GM23248 (cell line): ENCODE measurements at places on chromosomes 4 and X. TPM values are rescaled to one million over a fixed set of nuclear protein-coding genes. Genes with fewer than 3 reads are reported as not detected.

DNA sequence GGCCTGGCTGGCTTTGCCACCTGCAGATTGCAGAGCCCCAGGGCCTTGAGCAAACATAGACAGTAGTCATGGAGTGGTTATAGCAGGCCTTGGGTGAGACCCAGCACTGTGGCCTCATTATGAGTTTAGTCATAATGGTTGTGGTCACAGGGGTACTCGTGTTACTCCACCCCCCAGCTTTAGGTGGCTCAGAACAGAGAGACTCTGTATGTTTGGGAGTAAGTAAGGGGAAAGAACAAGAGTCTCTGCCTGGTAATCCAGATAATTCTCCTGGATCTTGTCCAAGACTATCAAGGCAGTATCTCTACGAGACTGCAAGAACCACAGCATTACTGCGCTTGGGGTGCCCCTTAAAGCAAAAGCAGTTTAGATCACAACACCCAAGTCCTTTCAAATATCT is 62.3 kb upstream of the SCRG1 start:
- peak; percentile 26 for DNase-seq

DNA sequence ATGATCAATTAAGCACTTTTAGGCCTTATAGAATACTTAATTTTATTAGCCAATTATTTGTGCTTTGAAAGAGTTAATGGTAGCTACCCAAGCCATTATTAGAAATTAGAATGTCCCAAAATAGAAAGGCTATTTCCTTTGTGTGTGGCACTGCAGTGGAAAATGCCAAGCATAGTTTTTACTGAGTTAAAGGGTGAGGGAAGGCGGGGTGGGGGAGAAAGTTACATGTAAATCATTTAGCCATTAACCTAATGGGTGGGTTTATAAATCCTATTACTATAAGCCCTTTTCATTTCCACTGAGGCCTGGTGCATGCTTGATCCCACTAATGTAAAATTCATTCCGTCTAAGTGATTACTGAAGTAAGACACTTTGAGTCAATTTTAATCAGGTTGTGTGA is 105.8 kb downstream of the POLA1 start:
- DNase-seq = no peak

DNA sequence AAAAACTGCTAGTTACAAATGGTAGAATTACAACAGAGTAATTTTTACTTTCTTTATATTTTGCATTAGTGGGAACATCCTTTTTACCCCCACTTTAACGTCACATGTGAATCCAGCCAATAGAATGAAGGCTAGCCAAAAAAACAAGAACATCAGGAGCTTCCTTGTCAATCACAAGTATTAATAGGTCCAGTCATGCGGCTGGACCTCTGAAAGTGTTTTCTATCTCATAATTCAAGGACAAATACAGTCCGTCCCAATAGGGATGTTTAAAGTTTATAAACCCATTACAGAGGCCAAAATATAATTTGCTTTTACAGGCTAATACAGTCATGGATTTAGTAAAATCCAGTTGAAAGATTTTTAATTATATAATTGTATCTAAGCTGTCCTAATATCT is 110.7 kb downstream of the APBB2 start:
- DNase-seq = no peak

DNA sequence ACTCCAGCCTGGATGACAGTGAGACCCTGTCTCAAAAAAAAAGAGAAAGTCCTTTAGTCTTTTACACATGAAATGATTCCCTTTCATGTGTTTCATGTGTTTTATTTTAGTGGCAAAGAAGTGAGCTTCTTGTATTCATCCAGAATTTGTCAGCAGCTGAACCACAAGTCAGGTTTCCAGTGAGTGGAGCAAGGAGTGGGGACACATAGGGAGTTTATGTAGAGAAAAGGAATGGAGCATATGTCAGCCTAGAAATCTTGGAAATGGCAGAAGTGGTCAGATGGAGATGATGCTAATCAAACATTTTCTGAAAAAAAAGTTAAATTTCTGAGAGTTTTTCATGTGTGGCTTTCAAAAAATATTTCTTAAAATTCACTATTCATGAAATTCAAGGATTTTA is 383.0 kb upstream of the GATB start:
- no peak for DNase-seq

- DNase-seq = no peak
Measured at GRCh38 chr4:53075162-53075785, 213.2 kb downstream of the RASL11B start.

The PI4K2B gene
- total RNA-seq = 28.0 and 29.2 TPM in 2 replicates

The WWC2 gene
- 31.0 and 33.2 TPM in 2 replicates for total RNA-seq

The CHRNA9 gene
- 0.51 and 0.97 TPM in 2 replicates for total RNA-seq

The CLDN22 gene
- total RNA-seq = not detected in 2 replicates
